Stimulated activated CD8-positive, alpha-beta memory T cell treated with anti-CD3 and anti-CD28 coated beads, Interleukin-12 subunit alpha, Interleukin-12 subunit beta, amount 100 ng/mL, for 1 hour (primary cell): ENCODE measurements at places on chromosomes 5 and 9.

DNA sequence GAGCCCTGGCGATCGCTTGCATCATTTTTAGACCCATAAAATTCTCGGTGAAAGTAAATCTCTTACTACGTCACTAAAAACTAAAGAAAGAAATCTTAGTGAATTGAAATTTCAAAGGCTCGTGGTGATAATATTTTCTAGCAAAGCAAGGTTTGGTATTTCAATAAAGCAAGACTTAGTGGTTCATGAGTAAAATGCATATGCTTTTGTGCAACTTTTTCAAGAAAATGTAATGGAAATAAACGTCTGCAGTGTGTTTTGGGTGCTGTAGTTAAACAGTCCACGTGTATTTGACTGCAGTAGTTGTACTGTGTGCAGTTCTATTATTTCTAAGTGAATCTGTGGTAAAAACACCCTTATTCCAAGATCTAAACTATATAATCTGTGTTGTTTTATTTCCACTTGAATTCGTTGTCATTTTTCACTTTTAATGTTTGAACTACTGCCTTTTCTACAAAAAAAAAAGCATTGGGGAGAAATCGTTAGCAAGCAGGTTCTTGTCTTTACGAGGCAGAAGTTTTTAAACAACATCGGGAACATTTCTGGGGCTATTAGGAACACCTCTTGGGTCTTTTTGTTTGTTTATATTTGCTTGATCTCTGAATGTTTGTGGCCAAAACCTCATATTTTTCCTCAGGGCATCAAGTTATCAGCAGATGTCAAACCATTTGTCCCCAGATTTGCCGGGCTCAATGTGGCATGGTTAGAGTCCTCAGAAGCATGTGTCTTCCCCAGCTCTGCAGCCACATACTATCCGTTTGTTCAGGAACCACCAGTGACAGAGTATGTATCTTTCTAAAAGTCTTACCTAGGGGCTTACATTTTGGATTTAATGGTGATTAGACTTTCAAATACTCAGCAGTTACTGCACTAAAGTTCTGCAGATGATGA is 960 bp downstream of the SECISBP2 start:
- DNase-seq: no peak

DNA sequence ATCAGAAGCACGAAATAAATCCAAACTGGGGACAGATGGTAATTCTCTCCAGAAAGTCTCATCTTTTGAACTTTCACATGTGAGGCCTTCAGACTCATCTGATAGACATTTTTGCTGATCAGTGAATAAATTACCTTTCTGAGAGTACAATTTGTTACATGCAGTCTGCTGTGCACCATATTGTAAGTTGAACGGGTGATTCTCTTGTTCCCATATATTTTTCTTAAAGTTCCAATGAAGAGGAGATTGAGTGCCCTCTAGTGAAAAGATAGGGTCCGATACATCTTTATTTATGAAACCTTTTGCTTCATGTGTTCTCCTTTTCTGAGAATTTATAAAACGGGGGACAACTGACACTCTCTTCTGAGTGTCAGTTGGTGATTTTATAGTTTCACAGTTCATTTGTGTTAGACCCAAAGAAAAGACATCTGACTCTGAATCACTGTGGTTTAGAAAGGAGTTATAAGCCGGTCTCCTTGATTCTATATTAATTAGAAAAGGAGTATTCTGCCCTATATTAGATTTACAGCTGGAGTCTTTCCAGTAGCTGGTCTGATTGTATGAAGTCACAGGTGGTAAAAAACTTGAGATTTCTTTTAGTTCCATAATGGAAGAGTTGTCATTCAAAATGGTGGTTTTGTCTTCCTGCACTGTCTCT is 30.4 kb downstream of the GNG10 start:
- no peak for DNase-seq

DNA sequence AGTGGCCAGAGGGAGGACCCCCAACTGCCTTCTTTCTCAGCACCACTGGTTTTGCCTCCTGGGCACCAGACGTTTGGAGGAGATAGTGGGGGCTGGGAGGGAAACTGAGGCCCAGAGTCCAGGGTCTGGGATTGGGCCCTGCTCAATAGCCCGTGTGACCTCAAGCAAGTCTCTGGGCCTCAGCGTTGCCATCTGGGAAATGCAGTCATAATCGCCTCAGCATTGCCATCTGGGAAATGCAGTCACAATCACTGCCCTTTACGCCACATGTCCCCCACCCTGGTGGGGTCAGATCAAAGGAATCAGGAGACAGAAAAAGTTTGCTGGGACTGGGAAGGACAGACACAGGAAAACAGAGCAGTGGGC is 1.6 kb downstream of the SH2D3C start:
- DNase-seq: no peak

DNA sequence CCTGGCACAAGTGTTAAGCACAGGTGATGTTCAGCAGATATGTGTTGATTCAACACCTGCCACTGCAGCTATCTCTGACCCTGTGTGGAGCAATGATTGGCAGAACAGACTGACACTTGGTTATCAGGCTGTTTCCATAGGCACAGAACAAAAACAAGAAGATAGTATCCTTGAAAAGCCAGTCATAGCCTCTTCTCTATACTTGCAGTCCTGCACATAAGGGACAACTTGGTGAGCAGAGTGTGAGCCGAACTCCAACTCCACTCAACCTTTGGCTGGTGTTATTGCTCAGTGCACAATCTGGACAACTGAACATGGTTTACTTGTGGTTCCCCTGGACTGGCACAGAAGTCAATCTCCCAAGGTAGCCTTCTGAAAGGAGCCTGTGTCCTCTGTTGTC is 99.2 kb downstream of the ADAMTS12 start:
- no peak for DNase-seq

DNA sequence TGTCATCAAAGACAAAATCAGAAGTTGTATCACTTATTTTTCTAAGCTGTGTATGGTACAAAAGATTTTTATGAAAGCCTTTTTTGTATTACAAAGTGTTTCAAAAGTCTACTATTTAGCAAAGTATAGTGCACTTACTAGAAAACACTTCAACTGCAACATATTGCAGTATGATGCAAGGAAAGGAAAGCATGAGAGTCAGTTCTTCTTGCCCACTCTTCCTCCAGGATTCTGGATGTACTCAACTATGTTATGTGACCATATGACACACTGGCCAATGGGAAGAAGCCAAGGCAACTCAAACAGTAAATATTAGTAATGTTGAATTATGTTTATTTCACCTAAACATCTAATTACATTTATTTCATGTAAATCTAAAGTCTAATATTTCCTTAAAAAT is 49.5 kb upstream of the TYRP1 start:
- no peak for DNase-seq

DNA sequence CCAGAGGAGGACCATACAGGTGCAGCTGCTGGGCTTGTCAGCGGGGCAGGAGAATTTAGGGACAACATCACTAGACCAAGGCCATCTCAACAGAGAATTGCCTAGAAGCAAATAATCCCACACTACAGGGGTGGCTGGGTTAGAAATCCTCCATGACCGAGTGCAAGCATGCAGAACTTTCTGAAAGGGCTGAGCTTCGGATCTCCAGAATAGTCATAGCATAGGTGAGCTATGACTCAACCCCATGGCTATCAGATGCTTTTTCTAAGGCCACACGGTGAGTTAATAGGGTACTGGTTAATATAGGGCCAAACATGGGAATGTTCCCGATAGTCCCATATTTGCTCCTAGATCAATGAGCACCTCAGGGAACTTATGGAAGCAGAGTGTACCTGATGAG is 4.2 kb downstream of the KCNIP1 start:
- no peak for DNase-seq
